T-cell (primary cell): ENCODE measurements at places on chromosomes 5 and 9. TPM values are rescaled to one million over a fixed set of nuclear protein-coding genes. Genes with fewer than 3 reads are reported as not detected.

Gene IL12B
- total RNA-seq, result not detected

Gene FBP1
- 3.9 TPM for total RNA-seq

Gene IL13
- total RNA-seq, result 0.30 TPM

Gene CPEB4
- 25.9 TPM for total RNA-seq

Gene APC
- total RNA-seq, result 37.8 TPM

Gene CARD9
- 0.47 TPM for total RNA-seq

Gene PPP3R2
- not detected for total RNA-seq

- no peak for DNase-seq
Observed at GRCh38 chr5:172453986-172454357, 353 bp downstream of the SH3PXD2B start.

DNA sequence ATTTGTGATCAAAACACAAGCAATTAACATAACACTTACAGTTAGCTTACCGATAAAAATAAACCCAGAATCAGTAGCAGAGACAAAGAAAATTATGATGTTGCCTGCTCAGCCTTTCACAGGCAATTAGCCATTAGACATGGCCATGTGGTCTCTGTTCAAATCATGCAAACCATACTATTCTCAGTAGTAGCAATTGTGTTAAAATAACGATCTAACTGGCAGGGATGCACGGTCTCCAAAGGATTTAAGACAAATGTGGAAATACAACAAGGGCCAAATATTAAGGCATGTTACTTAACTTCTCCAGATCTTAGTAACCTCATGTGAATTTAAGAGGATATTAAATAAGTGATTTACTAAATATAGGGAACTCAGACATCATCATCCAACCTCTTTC, 59.5 kb downstream of the PTBP3 start:
- no peak for DNase-seq

- DNase-seq, result no peak
Observed at GRCh38 chr9:81874931-81875330, 53.3 kb upstream of the SPATA31D4 start.

DNA sequence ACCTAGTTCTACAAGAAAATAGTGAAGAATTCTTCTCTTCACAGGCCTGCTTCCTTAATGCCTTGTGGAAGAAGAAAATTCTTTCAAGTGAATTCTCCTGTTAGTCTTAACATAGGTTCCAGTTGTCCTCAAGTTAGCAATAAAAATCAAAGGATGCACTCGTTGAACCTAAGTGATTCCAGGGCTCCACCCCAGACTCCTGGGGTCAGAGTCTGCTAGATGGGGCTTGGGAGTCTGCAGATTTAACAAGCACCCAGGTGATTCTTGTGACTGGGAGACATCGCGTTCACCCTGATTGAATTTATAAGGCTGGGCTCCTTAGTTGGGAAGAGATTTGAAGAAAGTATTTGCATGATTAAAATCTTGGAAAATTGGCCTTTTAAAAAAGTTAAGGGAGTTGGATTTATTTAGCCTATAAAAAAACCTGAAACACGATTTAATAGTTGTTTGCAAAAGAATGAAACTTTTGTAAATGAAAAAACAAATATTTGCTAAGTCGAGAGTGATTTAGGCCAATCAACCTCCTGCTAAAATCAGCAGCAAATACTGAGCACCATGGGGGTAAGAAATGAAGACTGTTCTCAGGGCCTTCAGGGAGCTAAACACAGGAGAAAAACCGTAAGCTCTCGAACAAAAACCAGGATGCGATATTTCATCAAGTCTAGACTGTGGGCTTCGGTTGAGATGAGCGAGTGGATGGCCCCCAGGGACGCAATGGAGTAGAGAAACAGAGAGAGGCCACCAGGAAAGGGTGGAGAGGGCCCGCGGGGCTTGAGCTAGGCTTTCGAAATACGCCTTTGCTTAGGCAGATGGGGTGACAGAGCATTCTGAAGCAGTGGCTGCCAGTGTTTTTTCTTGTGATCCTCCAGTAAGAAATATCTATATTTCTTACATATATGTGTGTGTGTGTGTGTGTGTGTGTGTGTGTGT, 86.9 kb upstream of the TTC23L start:
- DNase-seq, result no peak

GRCh38 chr9:127976498-127976897, 4.3 kb downstream of the EEIG1 start:
- no peak for DNase-seq

DNA sequence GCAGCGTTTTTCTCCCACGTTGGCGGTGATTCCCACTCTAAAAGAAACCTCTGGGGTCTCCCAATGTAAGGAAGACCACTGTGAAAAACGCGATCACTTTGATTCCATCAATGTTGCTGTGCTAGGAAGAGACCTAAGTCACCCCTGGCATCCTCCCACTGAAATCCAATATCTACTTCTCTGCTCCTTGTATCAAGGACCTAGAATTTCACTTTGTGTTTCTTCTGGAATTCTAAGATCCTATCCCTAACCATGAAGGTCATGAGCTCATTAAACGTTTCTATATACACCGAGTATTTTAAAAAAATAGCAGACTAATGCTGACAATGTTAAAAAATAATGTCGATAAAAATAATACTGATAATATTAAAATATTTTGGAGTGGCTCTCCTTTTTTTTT, 118.8 kb upstream of the MYO10 start:
- DNase-seq, result no peak

GRCh38 chr5:73131711-73132425, 11.5 kb downstream of the TMEM171 start:
- DNase-seq, result no peak

GRCh38 chr9:133104718-133105460, 16.2 kb downstream of the RALGDS start:
- no peak for DNase-seq

DNA sequence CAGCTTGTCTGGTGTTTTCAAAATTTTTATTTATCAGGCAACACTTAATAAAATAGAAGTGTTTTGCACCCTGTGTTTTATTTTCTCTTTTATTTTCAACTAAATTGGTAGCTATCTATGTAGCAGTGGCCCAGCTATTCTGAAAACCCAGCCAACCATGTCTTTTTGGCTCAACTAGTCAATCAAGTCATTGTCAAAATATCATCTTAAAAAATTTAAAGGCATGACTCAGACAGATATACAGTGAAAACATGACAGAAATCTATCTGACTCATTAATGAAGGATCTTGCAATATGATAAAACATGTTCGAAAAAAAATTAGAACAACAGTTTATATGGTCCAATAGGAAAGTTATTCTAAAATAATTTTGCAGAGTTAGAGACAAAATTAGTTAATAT, 75.1 kb downstream of the HSD17B4 start:
- no peak for DNase-seq

DNA sequence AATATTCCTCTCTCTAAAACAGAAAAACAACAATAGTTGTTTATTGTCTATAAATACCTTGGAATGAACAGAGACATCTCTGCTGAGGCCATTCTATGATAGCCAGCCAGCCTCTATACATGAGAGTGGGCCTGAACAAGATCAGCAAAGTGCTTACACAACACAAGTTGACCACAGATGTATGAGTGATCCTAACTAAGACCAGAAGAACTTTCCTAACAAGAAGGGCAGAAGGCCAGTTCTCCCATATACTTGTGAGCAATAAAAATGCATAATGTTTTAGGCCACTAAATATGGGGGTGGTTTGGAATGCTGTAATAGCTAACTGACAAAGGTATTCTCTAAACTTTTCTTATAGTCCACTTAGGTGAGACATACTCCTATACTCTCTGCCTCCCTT, 345.7 kb downstream of the SPATA31D1 start:
- DNase-seq, result no peak

GRCh38 chr5:515273-515836, 8.9 kb downstream of the SLC9A3 start:
- no peak for DNase-seq

DNA sequence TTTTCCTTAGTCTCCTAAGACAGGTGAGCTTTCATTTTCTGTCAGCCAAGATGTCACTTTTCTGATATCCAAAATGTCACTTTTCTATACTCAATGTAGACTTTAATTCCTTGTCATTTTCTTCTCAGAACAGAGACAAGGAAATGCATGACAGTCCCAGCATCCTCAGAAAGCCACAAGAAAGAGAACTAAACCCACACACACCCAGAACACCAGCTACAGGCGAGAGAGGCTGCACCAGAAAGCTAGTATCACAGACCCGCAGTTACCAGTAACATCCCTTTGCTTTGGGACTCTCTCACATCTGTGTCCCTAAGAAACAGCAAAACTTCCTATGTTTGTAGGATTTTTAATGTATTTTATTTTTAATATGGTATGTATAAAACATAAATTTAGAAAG, 17.1 kb downstream of the TRMO start:
- DNase-seq, result peak; percentile 51

GRCh38 chr9:128218518-128219389, 15.6 kb downstream of the DNM1 start:
- DNase-seq, result peak; percentile 90

GRCh38 chr9:22449719-22450118, 3.1 kb downstream of the DMRTA1 start:
- no peak for DNase-seq

- DNase-seq, result no peak
Observed at GRCh38 chr5:159774476-159775031, 141.7 kb upstream of the ADRA1B start.

DNA sequence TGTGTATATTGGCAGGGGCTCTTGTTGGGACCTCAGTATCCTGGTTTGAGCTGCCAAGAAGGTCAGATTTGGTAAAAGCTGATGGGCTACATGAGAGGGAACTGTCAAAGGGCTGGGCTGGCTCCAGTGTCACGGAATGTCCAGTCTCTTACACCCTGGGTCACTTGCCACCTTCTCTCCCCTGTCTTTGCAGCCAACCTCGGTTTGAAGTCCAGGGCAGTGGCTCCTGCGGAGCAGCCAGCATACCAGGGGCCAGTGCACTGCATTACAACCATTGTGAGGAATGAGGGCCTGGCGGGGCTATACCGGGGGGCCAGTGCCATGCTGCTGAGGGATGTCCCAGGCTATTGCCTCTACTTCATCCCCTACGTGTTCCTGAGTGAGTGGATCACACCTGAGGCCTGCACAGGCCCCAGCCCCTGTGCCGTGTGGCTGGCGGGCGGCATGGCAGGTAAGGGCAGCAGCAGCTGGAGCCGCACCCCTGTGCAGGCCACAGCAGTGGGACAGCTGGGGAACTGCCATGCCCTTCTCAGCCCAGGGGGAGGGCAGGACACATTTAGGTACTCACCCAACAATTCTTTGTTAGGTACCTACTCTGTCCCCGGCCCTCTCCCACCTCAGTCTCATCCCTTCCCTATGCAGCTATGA, 24.2 kb downstream of the IL9 start:
- DNase-seq, result no peak

GRCh38 chr5:61348447-61348846, 16.4 kb downstream of the ZSWIM6 start:
- DNase-seq, result no peak

- DNase-seq, result no peak
Observed at GRCh38 chr9:76127637-76128036, 237.2 kb downstream of the PCSK5 start.

DNA sequence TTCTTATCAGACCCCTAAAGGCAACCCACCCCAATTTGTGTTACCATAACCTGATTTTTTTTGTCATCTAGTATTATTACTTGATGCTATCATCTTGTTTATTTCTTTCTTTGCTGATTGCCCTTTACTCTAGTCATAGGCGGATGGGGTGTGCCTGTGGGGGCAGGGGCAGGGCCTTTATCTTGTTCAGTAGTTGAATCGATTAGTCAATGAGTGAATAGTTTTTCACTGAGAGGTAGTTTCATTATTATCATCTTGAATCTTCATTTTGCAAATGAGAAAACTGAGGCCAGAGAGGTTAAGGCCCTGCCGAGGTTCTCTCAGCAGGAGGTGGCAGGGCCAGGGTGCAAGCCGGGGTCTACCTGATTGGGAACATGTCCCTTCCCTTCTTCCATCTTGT, 9.4 kb upstream of the GM2A start:
- no peak for DNase-seq

DNA sequence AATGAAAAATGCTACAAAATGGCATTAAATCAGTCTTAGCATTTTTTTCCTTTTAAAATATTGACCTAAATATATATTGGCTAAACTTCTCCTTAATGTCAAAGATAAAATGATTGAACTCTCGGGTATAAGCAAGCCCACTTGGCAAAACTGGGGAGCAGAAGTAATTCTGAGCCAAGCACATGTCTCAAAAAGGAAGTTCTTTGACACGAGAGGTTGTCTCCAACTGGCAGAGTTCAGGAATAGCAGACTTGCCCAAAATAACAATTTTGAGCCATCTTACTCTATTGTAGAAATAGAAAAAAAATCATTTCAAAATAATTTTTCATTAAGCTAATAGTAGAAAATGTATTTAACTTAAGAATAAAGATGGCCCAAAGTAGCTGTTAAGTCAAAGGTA, 10.4 kb upstream of the MLLT3 start:
- DNase-seq, result no peak

- DNase-seq, result no peak
Observed at GRCh38 chr9:36592801-36593583, 20.3 kb downstream of the MELK start.

DNA sequence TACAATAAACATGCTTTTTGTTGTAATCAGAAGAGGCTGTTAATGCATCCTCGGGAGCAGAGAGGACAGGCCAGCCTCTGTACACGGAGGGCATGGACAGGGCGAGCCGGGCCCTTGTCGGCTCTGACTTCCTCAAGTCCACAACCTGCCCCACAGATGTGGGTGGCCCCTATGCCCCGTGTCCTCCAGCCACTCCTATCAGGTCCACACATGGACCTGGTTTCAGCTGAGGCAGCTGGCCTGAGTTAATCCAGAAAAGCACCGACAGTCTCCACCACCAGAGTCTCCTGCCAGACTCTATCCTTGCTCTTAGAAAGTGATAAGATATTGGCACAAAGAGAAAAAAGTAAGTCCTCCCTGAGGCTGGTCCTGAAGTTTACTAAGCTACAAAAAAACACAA, 52.4 kb upstream of the PHYKPL start:
- DNase-seq, result no peak
